ENCODE measurements at places on chromosomes 7 and 10.

- DNase-seq: no peak
Measured at GRCh38 chr10:67518756-67519155, 177.2 kb downstream of the CTNNA3 start.

DNA sequence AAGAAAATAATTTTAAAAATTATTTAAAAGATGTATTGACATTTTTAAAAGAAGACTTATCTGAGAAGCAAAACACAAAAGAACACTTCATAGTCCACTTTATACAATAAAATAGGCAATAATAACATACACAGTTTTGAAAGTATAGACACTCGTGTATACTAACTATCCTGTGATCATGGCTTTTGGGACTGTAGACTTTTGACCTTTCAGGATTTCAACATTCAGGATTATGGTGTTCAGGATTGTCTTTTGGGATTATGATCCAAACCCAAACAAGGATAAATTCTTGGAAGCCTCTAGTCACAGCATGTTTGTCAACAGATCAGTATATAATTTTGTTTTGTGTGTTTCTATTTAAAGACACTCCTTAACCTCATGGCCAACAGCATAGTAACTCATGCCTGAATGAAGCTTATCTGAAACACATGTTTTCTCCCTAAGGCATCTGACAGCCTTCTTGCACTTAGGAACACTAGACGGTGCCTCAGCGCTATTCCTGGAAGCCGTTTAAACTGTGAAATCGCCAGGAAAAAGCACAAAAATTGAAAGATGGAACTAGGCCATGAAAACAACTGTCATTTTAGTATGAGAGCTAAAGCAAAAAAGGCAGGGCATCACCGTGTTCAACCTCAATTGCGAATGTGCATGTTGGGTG lies 29.9 kb downstream of the GSAP start:
- no peak for DNase-seq

- DNase-seq: no peak
Measured at GRCh38 chr7:1531979-1532455, 1.5 kb downstream of the MAFK start.

DNA sequence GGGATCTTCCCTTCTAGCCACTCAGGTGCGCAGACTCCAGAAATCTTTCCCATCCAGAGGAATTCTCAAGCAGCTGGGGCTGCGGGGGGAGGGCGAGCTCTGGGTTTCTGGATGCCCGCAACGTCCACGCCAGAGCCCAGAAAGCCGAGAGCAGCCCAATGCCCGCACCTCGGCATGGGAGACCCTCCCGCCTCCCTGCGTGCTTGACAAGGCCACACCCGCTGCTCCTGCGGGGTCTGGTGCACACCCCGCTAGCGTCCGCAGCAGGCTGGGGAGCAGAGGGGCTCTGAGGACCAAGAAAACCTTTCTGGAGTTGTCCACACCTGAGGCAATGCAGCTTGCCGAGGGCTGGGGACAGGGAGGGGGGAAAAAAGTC lies 66.2 kb downstream of the SLC29A4 start:
- DNase-seq: no peak

GRCh38 chr10:93352638-93353383 lies 129.3 kb downstream of the MYOF start:
- DNase-seq: no peak

DNA sequence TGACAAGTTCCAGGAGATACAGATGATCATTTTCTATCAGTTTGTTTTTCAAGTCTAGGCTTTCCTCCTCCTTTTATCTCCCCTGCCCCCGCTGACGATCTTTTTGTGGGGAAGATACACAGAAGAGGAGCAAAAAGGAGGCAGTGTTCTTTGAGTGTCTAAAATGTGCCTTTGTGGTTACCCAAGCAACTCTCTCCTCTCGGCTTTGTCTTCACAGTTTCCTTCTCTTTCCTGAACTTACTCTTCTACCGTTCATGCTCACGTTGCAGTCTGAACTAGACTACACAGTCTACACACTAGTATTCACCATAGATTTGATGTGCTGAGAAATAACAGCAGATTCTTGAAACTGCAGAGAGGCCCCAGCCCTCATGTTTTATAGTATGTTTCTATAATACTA lies 23.6 kb downstream of the CEP41 start:
- no peak for DNase-seq

- no peak for DNase-seq
Measured at GRCh38 chr7:150935149-150935548, 43.0 kb downstream of the KCNH2 start.

DNA sequence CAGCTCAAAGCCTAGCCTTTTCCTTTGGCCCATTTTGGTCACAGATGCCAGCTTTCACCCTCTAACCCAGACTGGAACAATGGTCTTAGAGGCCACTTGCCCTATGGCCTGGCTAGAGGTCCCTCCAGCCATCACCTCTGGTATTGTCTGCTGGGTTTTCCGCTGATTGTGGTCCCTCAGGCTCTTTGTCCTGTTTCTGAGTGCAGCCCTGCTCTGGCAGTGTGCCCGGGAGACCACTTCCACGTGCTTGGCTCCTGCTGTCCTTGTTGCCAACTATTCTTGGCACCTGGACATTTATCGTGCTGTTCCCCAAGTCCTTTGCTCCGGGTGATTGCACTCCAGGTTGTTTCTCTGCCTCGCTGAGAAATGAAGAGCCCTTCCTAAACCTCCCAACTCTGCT lies 53.3 kb upstream of the FAM180A start:
- DNase-seq: no peak

- no peak for DNase-seq
Measured at GRCh38 chr10:95178797-95179196, 15.2 kb upstream of the ACSM6 start.

- DNase-seq: no peak
Measured at GRCh38 chr7:41624818-41625217, 78.1 kb downstream of the INHBA start.

GRCh38 chr10:64023926-64024470 lies 502.8 kb downstream of the REEP3 start:
- DNase-seq: no peak

GRCh38 chr10:3425716-3426115 lies 253.1 kb upstream of the PITRM1 start:
- DNase-seq: no peak

DNA sequence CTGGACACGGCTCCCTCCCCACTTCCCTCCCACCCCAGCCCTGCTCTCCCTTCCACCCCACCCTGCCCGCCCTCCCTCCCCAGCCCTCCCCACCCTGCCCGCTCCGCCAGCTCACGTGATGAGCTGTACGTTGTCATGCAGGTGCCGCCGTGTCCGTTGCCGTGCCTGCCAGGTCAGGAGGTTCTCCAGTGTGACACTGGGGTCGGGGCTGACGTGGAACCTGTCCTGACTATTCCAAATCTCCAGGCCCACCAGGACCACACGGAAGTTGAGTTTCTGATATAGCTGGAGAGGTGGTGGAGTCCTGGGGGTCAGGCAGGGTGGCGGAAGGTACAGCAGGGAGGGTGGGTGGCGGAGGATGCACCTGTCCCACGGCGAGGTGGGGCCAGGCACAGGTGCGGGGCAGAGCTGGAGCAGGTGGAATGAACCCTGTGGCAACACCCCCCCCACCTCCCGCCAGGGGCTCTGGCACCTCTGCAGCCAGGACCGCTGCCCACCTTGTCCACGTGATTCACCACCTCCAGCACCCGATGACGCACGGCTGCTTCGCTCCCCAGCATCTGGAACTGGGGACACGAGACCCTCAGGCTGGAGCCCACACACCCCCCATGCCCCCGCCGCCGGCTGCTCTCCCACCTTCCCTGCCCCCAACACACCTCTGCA lies 4.2 kb downstream of the ADAM8 start:
- no peak for DNase-seq

GRCh38 chr10:95792211-95792780 lies 36.3 kb downstream of the ENTPD1 start:
- DNase-seq: no peak

DNA sequence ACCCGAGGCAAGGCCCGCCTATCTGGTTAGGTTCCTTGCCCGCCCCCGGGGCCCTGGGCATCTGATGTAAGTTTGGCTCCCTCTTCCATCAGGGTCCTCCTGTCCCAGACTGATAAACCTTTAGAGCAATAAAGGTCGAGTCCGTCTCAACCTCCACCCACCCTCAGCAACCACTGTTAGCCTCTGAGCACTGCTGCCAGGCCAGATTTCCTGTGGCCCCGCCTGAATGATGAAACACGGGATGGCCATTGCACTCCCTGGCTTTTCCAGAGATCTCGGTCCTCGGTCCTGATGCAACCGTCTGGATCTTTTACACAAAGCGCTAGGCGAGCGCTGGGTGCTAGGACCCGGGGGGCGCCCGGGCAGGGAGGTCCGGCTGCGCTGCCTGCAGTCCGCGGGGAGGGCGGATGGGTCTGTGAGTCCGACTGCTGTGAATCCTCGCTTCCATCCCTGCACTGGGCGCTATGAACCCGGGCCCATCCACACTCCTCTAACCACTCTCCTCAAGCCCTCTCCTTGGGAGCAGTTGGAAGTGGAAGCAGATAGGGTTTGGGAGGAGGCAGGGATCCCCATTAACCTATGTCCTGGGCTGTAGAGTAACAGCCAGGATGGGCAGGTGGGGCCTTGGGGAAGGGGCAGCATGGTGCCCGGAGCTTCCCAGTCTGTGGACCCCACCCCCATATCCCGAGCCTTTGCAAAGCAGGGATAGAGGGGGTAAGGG lies 875 bp upstream of the DDIT4 start:
- DNase-seq: peak; percentile 76

DNA sequence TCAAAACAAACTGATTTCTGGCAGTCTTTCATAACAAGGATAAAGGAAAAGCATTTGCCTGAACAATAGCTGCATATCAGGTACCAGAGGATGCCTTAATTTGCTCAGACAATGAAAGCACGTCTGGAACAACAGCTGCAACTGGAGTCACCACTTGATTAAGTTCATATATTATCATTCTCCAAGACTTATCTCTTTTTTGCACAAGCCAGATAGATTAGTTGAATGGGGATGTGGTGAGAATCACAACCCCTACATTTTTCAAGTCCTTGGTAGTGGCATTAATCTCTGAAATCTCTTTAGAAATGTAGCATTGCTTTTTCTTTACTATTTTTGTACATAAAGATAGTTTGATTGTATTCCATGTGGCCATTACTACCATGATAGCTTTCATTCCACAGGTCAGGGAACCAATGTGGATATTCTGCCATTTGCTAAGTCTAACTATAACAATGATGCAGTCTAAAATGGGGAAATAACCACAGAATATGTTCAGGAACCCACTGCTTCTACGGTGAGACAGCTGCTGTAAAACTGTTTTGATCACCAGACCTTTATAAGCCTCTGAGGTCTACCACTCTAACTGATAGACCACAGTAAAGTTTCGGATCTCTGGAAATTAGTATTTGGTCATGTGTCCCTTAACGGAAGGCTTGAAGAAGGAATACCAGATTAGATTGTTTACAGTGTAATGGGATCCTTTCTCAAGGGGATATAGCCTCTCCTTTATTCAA lies 1176.2 kb downstream of the DNAJB9 start:
- no peak for DNase-seq

GRCh38 chr7:119630406-119630969 lies 642.5 kb upstream of the KCND2 start:
- DNase-seq: no peak

DNA sequence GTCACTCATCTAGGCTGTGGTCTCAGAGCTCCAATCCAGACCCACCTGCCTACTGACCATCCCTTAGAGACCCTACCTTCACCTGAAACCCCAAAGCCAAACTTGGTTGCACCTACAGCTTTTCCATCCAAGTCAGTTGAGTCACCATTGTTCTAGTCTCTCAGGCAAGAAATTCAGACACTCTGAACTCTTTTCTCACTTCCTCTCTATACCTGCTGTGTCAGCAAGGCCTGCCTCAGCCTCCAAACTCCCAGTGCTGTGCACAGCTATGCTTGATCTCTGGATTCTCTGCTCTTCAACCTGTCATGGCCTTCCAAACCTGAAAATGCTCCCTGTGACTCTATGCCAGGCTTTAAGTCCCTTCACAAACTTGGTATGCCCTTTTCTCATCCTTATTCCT lies 47.4 kb upstream of the MTURN start:
- no peak for DNase-seq

DNA sequence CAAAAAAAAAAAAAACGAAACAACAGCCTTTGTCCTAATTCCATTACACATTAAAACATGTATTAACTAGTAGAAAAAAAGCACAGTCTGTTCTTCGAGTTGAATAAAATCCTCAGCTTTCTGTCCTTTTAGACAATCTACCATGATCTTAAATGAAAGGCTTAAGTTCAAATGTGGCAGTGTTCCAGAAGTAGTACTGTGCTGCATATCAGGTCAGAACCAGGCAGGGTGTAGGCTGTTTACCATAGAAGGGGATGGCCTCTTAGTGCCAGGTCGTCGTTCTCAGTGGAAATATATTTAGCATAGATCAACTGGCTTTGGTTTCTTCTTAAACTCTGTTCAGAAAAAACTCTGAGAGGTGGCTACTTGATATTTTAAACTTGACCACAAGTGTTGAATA lies 612.0 kb downstream of the CNTNAP2 start:
- no peak for DNase-seq

GRCh38 chr10:130749911-130750310 lies 561.6 kb downstream of the TCERG1L start:
- no peak for DNase-seq

- no peak for DNase-seq
Measured at GRCh38 chr7:78939669-78940068, 513.8 kb downstream of the MAGI2 start.

DNA sequence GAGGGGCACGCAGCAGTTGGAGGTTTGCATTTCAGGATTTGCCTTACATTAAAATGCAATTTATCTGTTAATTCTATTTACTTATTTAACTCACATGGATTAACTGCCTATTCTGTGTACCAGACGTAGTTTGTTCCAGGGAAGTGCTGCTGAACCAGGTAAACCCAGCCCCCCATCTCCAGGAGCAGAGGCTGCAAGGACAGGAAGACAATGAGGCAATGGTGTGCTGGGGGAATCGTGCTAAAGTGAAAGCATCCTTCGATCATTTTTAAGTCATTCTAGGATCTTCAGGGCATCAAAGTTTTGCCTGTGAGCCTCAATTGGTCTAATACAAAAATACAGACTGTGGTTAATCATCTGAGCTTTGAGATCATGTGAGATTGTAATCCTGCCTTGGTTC lies 166.4 kb downstream of the DNAJB6 start:
- DNase-seq: no peak

DNA sequence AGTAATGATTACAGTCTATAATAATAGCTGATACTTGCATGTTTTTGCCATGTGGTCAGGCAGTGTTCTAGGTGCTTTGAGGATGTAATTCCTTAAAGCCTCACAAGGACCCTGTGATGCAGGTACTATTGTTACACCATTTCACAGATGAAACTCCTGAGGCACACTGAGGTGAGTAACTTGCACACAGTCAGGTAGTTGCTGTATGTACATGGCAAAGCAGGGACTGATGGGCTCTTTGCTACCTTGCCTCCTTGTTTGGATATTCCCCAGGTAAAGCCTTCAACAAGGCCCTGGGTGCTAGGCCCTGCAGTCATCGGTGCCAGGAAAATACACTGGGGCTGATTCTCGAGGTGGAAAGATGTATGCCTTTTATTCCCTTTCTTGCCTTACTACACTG lies 317.5 kb downstream of the CXCL12 start:
- DNase-seq: no peak

DNA sequence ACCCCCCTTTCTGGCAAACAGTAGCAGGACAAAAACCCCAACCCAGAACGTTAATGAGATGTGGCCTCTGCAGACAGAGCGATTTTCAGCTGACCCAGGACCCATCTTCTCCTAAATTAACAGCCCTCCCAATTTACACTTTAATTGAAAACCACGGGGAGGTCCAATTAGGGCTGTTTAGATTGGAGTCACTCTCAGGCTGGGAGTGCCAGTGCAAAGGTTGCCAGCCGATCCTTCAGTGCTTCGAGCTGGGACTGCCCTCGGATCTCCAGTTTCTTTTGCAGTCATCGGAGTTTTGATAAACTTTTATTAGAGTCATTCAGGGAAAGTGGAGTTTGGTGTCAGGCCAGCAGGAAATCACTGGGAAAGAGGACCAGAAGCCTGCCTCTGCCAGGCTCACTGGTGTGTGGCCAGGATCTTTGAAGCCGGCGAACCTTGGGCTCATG lies 108.0 kb downstream of the DOCK1 start:
- no peak for DNase-seq

Measured in activated naive CD8-positive, alpha-beta T cell treated with anti-CD3 and anti-CD28 coated beads, Interleukin-2, amount 50 U/mL, for 24 hours (primary cell).